ENCODE measurements at places on chromosomes 3 and 15. TPM values are rescaled to one million over a fixed set of nuclear protein-coding genes. Genes with fewer than 3 reads are reported as not detected.

- no peak for DNase-seq
Observed at GRCh38 chr15:93341164-93341563, 252.2 kb upstream of the RGMA start.

GRCh38 chr3:68121287-68121686, 466.9 kb upstream of the SUCLG2 start:
- DNase-seq: no peak

DNASE1L3 gene
- 12.0 TPM for total RNA-seq

DNA sequence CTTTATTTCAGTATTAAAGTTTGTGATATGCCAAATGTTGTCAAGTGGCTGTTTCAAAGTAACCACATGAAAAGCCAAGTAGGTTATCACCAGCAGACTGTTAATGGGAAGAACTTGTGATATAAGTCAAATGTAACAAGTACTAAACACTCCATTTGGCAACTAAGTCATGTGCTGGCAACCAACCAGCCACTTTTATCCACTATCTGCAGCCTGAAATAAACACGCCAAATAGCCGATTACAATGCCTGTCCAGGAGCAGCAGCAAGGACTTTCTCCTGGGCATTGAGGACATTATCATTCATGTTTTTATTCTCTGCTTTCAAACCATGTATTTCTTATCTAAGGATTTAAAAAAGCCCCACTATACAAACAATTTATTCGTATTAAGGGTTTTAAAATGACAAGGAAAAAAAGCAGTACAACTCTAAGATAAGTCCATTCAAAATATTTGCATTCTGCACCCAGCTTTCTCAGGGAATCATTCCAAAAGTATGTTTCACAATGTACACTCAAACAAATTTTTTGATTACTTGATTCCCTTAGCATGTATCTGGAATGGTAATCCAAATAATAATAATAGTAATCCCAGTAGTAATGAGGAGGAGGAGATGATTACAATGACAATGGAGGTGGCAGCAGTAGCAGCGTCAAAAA, 448.6 kb downstream of the ERC2 start:
- DNase-seq: no peak

- no peak for DNase-seq
Observed at GRCh38 chr15:70569714-70570231, 193.6 kb downstream of the UACA start.

ISG20 gene
- 32.0 TPM for total RNA-seq

GRCh38 chr15:100433304-100433703, 91.5 kb upstream of the ADAMTS17 start:
- no peak for DNase-seq

- DNase-seq: no peak
Observed at GRCh38 chr15:96700555-96700954, 370.1 kb downstream of the NR2F2 start.

DNA sequence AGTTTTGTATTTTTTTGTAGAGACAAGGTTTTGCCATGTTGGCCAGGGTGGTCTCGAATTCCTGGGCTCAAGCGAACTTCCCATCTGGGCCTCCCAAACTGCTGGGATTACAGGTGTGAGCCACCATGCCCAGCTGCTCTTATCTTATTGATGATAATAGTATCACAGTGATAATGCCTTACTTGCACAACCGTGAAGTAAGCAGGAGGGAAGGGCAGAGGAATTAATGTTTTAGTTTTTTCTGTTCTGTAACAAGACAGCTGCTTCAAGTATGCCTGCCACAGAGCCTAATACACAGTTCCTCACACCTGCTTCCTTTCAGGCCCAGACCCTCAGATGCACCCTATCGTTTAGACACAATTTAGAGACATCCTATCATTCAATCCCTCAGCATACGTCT, 26.1 kb upstream of the MUC13 start:
- DNase-seq: no peak

DNA sequence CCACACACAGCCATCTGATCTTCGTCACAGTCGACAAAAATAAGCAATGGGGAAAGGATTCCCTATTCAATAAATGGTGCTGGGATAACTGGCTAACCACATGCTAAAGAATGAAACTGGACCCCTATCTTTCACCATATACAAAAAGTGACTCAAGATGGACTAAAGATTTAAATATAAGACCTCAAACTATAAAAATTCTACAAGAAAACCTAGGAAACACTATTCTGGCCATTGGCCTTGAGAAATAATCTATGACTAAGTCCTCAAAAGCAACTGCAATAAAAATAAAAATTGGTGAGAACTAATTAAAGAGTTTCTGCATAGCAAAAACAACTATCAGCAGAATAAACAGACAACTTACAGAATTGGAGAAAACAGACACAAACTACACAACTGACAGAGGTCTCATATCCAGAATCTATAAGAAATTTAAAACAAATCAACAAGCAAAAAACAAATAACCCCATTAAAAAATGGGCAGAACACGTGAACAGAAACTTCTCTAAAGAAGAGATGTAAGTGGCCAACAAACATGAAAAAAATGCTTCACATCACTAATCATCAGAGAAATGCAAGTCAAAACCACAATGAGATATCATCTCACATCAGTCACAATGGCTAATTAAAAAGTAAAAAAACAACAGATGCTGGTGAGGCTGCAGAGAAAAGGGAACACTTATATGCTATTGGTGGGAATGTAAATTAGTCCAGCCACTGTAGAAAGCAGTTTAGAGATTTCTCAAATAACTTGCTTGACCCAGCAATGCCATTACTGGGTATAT, 104.0 kb downstream of the NR1I2 start:
- no peak for DNase-seq

GRCh38 chr15:94066046-94066445, 165.3 kb upstream of the MCTP2 start:
- no peak for DNase-seq

DNA sequence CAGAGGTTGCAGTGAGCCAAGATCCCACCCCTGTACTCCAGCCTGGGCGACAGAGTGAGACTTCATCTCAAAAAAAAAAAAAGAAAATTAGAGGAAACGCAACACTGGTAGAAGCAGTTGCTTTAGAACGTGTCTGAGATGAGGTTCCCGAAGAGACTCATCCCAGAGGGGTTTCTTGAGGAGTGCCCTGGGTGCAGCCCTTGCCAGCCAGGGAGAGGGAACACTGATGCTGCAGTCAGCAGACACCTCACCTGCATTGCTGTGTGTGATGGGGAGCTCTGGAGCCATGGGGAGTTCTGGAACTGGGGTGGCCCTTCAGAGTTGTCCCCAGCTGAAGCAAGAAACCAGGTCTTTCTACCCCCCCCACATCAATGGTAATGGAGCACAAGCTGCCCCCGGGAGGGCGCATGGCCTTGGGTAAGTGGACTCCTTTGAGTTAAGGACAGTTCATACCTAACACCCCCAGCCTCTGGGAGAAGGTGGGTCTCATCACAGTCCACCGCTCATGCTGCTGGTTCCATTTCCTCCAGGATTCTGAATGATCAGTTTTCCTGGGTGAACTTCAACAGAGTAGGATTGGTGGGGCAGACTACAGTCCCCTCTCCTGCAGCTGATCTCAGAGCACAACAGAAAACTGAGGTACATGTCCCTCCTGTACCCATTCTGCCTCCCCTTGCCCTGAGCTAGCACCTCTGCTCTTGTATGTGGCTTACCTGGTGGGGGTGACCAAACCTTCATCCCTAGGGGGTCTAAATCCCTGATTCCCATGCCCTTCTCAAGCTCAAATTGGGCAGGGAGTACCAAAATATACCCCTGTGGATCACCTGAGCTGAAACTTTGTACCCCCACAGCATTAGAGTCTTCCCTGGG, 18.7 kb upstream of the LRRC2 start:
- DNase-seq: no peak

DNA sequence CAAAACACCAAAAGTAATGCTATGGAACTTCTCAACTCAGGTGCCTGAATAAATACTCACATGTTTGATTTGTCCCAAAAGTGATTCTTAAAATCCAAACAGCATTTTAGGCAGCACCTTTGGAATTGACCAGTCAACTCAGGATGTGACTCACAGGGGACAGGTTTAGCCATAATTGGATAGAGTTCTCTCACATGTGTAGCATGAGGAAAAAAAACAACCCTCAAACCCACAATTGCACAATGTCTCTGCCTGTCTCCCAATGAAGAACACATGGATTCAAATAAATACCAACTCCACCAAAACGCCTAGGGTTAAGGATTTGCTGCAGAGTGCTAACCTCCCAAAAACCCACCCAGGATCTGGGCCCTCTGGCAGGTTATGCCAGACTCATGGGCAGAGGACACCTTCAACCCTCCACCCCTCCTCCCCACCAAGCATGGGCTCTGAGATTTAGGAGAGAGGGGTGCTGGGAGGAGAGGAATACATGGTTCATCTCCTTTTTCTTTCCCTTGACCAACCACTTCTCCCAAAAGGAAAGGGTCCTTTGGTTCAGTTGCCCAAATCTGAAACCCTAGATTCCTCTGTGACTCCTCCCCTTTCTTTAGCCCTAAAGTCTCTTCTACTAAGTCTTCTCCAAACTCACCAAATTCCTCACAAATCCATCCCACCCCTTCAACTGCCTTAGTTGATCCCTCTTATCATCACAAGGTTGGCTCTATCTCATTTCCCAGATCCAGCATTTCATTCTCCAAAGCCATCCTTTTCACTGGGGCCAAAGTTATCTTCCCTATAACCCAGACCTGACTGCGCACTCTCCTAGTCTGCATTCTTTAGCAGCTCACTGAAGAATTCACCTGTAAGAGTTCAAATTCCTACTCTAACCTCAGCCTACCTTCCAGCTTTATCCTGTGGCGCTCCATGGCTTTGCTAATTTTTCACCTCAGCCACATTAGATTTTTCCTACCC, 7.7 kb downstream of the RYK start:
- no peak for DNase-seq

DNA sequence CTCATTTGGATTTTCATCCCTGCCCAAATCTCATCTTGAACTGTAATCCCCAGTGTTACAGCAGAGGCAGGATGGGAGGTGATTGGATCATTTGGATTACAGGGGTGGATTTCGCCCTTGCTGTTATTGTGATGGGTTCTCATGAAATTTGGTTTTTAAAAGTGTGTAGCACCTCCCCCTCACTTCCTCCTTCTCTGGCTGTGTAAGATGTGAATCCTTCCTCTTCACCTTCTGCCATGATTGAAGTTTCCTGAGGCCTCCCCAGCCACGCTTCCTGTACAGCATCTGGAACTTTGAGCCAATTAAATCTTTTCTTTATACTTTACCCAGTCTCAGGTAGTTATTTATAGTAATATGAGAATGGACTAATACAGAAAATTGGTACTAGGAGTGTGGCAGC, 316.8 kb downstream of the PLCL2 start:
- DNase-seq: no peak

DNA sequence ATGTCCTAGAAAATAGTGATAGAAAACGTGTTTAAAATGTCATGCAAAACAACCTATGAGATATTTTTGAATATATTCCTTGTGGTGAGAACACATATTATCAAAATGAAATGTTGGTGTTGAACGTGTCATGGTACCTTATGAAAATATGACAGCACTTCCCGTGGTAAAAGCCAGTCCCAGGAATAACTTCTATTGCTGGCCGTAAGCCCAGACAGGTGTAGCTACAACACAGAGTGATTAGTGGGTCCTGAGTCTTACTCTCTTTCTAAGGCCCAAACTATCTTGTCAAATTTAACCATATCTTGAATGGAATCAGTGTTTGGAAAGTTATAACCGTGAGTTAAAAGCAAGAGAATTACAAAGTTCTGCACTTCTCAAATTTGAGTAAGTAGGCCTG, 24.1 kb downstream of the RARB start:
- no peak for DNase-seq

DNA sequence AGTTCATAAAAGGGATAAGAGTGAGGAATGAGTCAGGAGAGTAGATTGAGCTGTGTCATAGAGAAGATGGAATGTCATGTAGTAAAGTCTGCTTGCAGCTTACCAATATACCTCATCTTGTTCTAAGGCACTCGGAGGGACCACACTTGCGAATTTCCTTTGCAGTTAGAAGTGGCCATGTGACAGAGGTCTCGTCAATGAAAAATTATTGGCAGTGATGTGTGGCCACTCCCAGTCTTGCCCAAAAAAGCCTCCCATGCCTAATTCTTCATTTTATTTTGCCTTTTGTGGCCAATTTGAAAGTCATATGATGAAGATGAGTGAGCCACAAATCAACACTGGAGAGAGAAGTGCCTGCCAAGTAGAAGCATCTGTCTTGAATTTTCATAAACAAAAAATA, 465.6 kb upstream of the ZNF385D start:
- no peak for DNase-seq

GRCh38 chr3:101195951-101196713, 124.2 kb downstream of the IMPG2 start:
- DNase-seq: no peak

DNA sequence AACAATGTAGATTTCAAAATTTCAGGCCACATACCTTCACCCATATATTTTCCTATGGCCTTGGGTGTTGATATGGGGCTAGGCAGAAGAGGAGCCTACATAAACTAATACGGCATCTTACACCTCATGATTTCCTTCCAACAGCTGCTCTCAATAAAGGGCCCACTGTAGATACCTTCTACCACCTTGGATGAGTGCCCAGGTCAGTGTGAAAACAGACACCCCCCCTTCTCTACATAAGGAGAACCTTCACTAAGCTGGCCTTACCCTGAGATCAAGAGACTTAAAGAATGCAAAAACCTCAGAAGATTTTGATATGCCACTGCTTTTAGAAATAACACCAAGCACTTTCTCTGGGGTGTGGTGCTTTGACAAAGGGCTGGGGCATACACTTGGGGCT, 42.7 kb downstream of the SH3BP5 start:
- DNase-seq: no peak

GRCh38 chr3:15475161-15475560, 46.3 kb downstream of the COLQ start:
- no peak for DNase-seq
